ENCODE measurements at places on chromosomes 13 and 19.

GRCh38 chr13:52850396-52851136 is 2.1 kb upstream of the PCDH8 start:
- DNase-seq, result no peak

DNA sequence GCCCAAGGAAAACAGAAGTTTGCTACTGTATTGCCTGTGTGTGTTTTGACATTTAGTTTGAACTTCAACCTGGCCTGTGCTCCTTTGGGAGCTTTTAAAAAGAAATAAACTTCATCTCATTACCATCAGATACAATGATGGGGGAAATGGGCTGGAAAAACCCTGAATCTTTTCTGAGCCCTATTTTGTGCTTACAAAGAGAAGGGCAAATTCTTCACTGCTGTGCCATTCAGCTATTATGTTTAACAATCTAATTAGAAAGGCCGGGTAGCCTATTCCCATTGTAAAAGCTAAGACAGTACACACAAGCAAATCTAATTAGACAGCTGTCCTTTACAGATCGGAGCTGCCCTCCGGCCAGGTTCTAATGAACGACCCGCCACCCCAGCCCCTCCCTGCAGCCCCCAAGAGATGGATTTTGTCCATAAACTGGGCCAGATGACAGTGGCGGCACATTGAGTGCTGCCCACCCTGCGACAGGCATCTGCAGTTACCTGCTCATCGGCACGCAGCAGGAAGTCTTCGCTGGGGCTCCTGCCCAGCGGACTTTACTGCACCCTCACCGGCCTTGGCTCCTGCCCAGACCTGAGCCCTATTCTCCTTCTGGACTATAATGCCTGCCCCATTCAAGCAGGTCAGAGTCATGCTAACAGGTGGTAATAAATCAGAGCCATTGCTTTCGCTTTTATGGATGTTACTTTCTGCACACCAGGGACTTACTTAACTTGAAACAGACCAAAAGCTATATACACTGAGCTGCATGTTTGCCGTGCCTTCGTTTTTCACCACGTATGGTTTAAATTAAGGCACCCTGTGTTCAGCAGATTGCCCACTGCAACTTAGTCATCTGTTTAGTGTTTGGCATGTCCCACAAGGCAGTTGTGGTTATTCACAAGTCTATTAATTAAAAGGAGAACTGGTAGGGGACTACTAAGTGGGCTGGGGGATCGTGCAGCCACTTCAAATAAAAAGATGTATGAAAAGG is 549.6 kb downstream of the FGF9 start:
- DNase-seq, result no peak

- DNase-seq, result no peak
These were observed 10.2 kb downstream of the DHRS12 start for GRCh38 chr13:51793570-51794271.

GRCh38 chr13:20168396-20168795 is 7.5 kb upstream of the GJA3 start:
- no peak for DNase-seq

DNA sequence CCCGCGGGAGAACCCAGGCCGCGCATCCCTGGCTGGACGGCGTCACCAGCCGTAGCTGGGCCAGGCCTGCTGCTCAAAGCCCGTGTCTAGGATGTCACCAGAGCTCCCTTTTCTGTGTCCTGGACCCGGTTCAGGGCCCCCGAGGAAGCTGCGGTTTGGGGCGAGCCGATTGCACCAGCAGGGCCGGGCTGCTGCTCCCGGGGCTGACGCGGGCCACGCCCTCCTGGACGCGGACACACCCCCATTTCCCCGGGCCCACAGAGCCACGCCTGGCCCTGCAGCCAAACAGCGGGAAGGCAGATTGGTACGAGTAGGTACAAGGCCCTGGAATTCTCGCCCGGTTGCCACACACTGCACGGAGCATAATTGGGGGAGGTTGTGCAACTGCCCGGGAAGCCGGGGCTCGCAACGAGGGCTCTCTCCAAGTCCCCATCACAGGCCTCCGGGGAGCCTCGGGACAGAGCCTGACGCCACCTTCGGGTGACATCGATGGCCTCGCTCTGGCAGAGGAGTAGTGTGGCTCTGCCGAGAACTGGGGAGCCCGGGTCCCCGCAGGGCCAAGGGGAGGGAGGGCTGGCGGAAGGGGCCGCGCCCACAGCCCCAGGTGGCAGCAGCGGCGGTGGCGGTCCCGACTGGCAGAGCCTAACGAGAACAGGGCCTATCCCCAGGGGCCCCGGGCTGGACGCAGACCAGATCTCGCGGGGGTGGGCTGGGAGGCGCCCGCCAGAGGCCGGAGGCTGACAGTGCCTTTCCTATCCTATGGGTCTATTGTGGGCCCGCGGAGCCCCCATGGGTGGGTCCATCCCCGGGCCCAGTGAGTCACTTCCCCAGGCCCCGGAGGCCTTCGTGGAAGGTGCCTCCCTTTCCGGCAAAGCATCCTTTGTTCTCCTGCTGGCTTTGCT is 23.5 kb downstream of the KCTD15 start:
- DNase-seq, result peak; percentile 29

DNA sequence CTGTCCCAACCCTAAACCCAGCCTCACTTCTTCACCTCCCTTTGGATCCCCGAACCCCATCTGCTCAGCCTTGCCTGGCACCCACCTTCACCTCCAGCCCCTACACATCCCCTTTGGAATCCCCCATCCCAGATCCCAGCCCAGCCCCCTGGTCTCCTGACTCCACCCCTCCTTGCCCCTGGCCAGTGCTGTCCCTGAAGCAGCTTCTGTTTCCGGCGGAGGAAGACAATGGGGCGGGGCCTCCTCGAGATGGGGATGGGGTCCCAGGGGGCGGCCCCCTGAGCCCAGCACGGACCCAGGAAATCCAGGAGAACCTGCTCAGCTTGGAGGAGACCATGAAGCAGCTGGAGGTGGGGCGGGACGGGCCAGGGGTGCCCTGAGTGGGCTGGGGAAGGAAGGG is 22.0 kb downstream of the ERFL start:
- DNase-seq, result no peak

GRCh38 chr13:30735025-30735871 is at the start of gene ALOX5AP:
Gene ALOX5AP, plus strand, starts transcription at chr13:30735543. Its CDS starts 63 bp downstream, at chr13:30735606.
- no peak for DNase-seq

- no peak for DNase-seq
These were observed 11.7 kb upstream of the MTIF3 start for GRCh38 chr13:27461940-27462584.

DNA sequence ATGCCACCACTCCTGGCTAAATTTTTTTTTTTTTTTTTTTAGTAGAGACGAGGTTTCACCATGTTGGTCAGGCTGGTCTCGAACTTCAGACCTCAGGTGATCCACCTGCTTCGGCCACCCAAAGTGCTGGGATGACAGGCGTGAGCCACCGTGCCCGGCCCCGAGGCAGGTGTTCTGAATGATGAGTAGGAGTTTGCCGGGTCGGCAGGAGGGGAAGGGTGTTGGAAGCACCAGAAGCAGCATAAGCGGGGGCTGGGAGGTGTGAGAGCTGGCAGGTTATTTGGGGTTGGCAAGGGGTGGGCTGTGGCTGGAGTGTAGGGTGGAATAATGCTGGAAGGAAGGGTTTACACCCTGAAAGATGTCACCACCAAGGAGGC is 1.8 kb downstream of the SPPL2B start:
- DNase-seq, result no peak

GRCh38 chr19:17625043-17625442 is 63.1 kb downstream of the UNC13A start:
- DNase-seq, result no peak

- no peak for DNase-seq
These were observed 1633.5 kb downstream of the SLITRK1 start for GRCh38 chr13:82248762-82249161.

GRCh38 chr13:89925107-89925506 is 1422.4 kb upstream of the MIR17HG start:
- no peak for DNase-seq

- no peak for DNase-seq
These were observed 134.7 kb downstream of the LHFPL6 start for GRCh38 chr13:39468306-39468705.

DNA sequence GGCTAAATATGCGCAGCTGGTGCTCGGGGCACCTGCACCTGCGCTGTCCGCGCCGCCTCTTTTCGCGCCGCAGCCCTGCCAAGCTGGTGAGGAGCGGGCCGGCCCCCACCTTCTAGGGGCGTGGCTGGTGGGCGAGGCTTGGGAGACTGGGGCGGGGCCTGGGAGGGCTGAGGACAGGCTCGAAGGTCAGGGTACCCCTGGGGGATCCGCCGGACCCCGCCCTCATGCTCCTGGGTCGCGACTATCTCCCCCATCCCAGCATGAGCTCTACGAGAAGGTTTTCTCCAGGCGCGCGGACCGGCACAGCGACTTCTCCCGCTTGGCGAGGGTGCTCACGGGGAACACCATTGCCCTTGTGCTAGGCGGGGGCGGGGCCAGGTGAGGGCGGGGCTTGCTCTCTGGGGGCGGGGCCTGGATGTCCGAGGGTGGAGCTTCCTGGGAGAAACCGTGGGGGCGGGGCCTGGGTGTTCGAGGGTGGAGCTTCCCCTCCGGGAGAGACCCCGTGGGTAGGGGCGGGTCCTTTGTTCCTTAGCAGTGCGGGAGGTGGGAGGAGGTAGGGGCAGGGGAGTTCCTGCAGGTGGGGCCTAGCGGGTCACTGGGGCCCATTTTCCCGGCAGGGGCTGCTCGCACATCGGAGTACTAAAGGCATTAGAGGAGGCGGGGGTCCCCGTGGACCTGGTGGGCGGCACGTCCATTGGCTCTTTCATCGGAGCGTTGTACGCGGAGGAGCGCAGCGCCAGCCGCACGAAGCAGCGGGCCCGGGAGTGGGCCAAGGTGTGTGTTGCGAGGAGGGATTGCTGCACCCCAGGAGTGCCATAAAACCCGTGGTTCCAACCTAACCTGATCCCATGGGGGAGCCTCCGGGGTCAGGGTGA is 19.7 kb downstream of the PNPLA6 start:
- no peak for DNase-seq

DNA sequence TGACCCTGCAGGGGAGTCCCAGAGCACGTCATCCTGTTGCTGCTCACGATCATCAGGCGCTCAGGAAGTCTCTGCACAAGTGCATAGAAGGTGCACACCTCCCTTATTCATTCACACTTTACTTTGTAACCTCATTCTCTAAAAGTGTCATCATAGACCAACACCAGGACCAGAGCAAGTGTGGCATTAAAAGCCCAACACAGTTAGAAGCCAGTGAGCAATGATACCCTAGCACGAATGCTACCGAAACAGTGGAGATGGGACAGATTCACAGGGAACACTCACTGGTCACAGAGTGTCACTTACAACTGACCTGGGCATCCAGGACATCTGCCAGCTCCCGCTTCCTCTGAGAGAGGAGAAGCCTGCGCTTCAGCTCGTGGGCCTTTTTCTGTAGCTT is 17.0 kb downstream of the HAUS8 start:
- DNase-seq, result no peak

DNA sequence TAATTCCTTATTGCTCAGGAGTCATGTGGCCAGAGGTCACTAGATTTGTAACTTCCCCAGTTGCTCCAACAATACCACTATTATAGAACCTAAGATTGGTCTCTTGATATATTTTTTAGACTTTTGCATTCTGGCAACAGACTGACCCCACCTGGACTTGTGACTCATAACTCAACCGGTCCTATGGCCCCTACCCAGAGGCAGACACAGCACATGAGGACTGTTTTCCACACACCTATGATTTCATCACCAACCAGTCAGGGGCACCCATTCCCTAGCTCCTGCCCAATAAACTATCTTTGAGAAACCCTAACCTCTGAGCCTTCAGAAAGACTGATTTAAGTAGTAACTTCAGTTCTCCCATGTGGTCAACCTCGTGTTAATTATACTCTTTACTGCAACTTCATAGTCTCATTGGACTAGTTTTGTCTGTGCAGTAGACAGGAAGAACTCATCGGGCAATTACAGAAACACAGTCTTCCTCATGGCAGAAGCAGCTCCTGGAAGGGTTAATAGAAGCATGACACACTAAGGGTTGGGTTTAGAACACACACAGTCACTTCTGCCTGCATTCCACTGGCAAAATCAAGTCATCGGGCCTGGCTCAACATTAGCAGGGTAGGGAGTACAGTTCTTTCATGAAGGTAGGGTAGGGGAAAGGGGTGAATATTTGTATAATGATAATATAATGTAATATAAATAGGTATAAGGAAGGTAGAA is 251.8 kb downstream of the UQCRFS1 start:
- DNase-seq, result no peak

DNA sequence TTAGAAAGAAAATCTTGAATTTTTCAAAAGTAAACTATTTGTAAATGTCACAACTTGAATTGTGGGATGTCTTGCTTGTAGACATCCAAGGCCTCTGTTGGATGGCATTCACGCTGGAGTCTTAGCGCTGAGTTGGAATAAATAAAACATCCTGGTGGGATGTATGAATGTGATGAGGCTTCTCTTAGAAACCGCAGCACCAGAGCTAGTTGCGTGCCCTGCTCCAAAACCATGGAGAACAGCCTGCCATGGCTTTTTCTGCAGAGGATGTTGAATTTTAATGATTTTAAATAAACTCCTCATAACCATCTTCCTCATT is 70.4 kb downstream of the DPY19L3 start:
- no peak for DNase-seq

Data from activated T-helper 1 cell treated with anti-CD3 and anti-CD28 coated beads, Interleukin-2, amount 50 U/mL, for 16 hours (primary cell).